ENCODE measurements at places on chromosomes 3 and 15.

GRCh38 chr15:87196498-87196897, 1060.0 kb downstream of the NTRK3 start:
- DNase-seq = no peak

DNA sequence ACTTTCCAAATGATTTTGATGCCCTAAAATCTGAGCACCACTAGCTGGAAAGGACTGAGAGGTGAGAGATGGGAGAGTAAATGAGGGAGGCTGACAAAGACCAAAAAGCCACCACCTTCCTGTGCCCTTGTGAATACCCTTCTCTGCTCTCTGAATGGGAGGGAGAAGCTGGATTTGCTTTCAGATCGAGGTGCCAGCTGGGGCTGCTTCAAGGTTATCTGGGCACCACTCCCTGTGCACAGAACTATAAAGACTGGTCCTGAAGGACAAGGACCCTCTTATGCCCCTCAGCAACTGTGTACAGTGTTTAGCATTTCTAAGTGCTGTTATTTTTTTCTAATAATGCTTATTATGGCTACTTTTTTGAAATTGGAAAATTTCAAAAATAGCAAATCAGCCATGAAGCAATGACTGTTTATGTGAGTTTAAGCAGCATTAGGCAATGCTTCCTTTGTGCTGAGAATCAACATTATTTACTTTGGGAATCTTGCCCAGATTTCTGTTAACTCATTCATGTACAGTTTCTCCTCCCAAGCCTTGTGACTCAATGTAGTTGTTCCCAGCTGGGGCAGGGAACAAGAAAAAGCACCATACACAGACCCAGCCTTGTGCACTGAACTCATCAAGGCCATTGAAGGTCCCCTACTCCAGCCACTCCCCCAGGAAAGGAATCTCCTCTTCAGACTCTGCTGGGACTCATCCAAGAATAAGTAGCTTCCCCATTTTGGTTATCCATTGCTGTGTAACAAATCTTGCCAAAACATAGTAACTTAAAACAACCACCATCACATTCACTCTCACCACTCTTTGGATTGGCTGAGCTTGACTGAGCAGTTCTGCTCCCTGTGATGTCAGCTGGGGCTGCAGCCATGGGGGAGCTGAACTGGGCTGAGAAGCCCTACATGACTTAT, 37.3 kb upstream of the CDV3 start:
- peak; percentile 49 for DNase-seq

- no peak for DNase-seq
Measured at GRCh38 chr3:188573291-188573940, 419.5 kb downstream of the LPP start.

- no peak for DNase-seq
Measured at GRCh38 chr15:60347480-60348049, 50.2 kb downstream of the ANXA2 start.

- no peak for DNase-seq
Measured at GRCh38 chr3:129432671-129433070, 4.2 kb upstream of the EFCAB12 start.

DNA sequence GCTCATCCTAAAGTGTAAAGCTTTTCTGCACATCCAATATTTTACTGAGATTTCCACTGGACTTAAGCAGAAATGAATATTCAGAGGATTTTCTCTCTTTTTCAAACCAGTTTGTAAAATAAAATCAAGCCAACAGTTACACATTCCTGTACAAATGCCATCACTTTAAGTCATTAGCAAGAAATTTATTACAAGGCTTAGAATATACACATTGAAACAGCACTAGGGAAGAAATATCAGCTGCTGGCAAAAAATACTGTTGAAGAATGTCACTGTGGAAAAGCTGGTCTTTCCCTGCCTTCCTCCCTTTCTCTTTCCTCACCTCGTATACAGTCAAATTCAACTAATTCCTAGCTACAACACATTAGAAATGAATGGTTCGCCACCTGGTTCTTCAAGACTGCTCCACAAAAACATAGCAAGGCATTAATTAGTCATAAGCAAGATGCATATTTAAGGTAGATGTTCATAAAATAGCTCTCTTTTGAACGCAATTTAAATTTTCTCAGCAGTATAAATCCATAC, 21.3 kb downstream of the PLOD2 start:
- no peak for DNase-seq

DNA sequence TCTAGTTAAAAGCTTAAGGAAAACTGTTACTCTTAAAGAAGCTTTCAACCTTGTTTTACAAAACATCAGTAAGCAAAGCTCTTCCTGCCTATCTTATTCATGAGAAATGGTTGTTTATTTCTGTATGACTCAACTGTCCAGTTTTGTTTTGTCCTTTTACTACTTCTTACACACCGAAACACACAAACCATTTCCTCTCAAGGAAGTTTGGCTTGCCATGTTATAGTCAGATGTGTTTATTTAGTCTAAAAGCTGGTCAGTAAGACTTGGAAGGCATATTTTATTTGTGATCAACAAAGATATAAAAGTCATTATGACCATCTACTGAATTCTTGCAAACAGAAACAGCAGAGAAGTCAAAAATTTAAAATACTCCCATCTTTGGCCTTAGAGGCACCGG, 53.2 kb upstream of the RBSN start:
- DNase-seq = no peak

DNA sequence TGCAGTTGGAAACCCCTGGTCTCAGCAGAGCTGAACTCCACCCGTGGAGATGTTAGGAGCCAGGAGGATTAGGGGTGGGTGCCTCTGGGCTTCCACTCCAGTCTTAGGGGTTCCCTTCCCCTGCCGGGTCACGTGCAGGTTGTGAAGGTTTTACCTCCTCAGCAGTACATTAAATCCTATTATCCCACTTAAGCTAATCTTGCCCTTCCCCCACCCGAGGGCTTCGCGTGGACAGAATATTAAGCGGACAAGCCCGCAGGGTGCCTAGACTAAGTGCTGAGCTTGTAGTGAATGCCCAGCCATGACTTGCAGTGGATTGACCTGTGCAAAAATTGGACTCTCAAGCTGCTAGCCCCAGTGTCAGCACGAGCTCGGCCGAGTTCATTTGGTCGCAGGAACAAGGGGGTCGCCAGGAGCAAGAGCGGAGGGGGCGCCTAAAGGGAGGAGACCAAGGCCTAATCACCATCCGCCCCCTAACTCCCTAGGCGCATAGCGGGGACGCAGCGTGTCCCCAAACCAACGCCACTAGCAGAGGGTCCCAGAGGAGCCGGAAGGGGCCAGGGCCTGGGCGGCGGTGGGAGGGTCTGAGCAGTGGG, 498 bp upstream of the SEMA4B start:
- no peak for DNase-seq

- no peak for DNase-seq
Measured at GRCh38 chr15:88637841-88638625, 783 bp upstream of the ISG20 start.

DNA sequence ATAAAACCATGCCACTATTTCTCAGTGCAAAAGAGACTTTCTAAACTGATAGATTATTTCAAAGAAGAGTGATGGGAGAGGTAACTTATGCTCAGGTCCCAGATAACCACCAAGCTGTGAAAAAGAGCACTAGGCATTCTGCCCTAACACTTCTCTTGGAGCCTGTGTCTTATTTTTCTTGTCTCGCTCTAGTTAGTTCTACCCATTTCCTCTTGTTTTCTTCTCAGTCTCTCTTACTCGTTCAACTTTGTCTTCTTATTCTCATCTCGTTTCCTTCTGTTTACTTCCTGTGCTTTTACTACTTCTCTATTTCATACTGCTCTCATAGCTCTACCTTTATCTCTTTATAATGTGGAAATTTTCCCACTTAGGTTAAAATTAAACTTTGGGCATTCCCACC, 91.8 kb upstream of the CGNL1 start:
- DNase-seq = no peak

GRCh38 chr15:74220475-74221248, 15.5 kb upstream of the CCDC33 start:
- no peak for DNase-seq

- DNase-seq = no peak
Measured at GRCh38 chr3:53718462-53718861, 127.8 kb downstream of the CHDH start.

Measured in HTR-8/SVneo (cell line).